ENCODE measurements at places on chromosomes 7 and 10. TPM values are rescaled to one million over a fixed set of nuclear protein-coding genes. Genes with fewer than 3 reads are reported as not detected.

The KEL gene
- 0.94 TPM for total RNA-seq

The LRGUK gene
- total RNA-seq, result 0.39 TPM

The ACTA2 gene
- 11.0 TPM for total RNA-seq

The MUC3A gene
- total RNA-seq, result not detected

The PAX4 gene
- total RNA-seq, result not detected

The WNT2 gene
- not detected for total RNA-seq

DNA sequence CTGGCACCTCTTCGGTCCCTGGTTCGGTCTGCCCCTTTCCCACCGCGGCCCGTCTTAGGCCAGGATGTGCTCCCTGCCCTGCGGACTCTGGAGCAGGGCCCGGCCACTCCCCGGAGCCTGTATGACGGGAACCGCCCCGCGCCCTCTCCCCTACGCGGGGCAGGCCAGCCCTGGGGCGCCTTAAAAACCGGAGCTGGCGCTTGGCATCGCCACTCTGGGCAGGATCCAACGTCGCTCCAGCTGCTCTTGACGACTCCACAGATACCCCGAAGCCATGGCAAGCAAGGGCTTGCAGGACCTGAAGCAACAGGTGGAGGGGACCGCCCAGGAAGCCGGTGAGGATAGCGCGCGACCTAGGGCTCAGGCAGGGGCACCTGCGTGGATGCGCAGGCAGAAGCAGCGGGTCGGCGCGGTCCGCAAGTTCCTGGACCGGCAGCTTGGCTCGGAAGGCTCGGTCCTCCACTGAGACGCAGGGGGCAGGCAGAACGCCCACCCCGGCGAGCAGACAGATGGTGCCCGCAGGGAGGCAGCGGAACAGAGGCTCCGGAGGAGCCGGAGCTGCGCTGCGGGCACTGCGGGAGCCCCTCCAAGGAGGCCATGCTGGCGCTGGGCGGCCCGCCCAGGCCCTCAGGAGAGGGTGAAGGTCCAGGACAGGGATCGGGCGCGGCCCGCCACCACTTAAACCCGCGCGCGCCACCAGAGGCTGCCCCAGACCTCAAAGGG is at the start of gene ADIRF:
ADIRF (plus strand) TSS at position 212 of the 723 bp plus-strand sequence; CDS start at position 275, 63 bp downstream.
- no peaks in the 10 kb centered on the region for H3K36me3 ChIP-seq
- no peak for DNase-seq
- H3K27ac ChIP-seq, result no peak within 1 kb of the TSS
- H3K4me3 ChIP-seq, result peak within 1 kb of the TSS; percentile 45
- H3K27me3 ChIP-seq, result peaks cover 19% of the 10 kb centered on the region

- no peaks in the 10 kb centered on the region for H3K27me3 ChIP-seq
- peaks cover 2% of the 10 kb centered on the region for H3K36me3 ChIP-seq
- no peaks in the 10 kb centered on the region for H3K4me1 ChIP-seq
- H3K4me3 ChIP-seq, result no peak overlapping the region
Measured at GRCh38 chr7:158309868-158310763, 277.5 kb downstream of the PTPRN2 start.

GRCh38 chr7:139526578-139527544 is 3.4 kb downstream of the CLEC2L start:
- H3K27me3 ChIP-seq, result peaks cover 46% of the 10 kb centered on the region
- no peak overlapping the region for H3K4me3 ChIP-seq
- DNase-seq, result no peak
- H3K27ac ChIP-seq, result no peak overlapping the region
- H3K36me3 ChIP-seq, result no peaks in the 10 kb centered on the region

GRCh38 chr10:123991611-123992570 is 100.3 kb upstream of the CPXM2 start:
- H3K27ac ChIP-seq, result no peak overlapping the region
- H3K4me1 ChIP-seq, result peaks cover 5% of the 10 kb centered on the region
- H3K36me3 ChIP-seq, result no peaks in the 10 kb centered on the region
- no peak overlapping the region for H3K4me3 ChIP-seq
- peaks cover 59% of the 10 kb centered on the region for H3K27me3 ChIP-seq
- DNase-seq, result no peak

DNA sequence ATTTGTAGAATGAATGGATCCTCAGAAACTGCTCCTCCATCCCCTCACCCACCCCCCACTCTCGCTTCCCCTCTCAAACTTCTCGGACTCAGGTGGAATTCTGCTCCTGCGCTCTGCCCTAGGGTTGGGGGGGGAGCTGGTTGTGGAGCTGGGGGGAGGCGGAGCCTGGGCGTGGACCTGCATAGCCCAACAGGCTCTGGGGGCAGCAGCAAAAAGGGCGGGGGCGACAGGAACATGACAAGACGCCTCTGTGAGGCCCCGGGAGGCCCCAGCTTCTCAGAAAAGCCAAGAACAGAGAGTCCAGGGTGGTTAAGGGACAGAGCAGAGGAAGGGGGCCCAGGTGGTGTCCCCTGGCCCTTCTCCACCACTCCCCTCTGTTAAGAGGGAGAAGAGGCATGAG is 3.5 kb downstream of the TSC22D4 start:
- peaks cover 32% of the 10 kb centered on the region for H3K4me1 ChIP-seq
- peak overlapping the region; percentile 86 for H3K27ac ChIP-seq
- peak overlapping the region; percentile 100 for H3K4me3 ChIP-seq
- H3K27me3 ChIP-seq, result no peaks in the 10 kb centered on the region
- H3K36me3 ChIP-seq, result peaks cover 30% of the 10 kb centered on the region

- H3K27ac ChIP-seq, result no peak overlapping the region
- H3K27me3 ChIP-seq, result no peaks in the 10 kb centered on the region
- peaks cover 3% of the 10 kb centered on the region for H3K4me1 ChIP-seq
- no peak overlapping the region for H3K4me3 ChIP-seq
- H3K36me3 ChIP-seq, result peaks cover 27% of the 10 kb centered on the region
- DNase-seq, result no peak
Measured at GRCh38 chr10:89591796-89592271, 53.2 kb downstream of the PANK1 start.

DNA sequence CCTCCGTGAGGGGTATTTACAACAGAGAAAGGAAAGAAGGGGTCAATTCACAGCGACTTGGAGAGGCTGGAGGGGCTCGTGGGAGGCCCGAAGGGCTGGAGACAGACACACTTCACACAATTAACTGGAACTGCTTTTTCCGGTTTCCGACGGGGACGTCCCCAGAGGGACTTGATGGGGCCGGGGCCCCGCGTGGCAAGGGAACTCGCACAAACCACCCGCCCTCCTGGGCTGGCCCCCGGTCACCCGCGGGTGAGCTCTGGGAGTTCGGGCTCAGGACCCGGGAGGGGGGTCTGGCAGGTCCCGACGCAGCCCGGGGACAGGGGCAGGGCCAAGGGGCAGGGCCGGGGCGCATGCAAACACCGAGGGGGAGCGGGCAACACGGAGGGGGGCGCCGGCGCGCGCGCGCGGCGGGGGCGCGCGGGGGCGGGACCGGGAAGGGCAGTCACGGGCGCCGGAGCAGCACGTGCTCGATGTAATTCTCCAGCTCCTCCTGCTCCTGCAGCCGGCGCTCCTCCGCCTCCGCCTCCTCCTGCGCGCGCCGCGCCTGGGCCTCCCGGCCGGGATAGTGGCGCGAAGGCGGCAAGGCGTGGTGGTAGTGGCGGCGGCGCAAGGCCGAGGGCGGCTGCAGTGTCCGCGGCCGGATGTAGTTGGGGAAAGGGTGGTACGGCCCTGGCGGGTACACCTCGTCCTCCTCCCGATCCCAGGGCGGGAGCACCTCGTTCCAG is 2.7 kb downstream of the VGF start:
- H3K4me1 ChIP-seq, result peaks cover 19% of the 10 kb centered on the region
- H3K4me3 ChIP-seq, result peak overlapping the region; percentile 70
- peak; percentile 59 for DNase-seq
- no peak overlapping the region for H3K27ac ChIP-seq
- H3K27me3 ChIP-seq, result peaks cover 39% of the 10 kb centered on the region
- H3K36me3 ChIP-seq, result peaks cover 10% of the 10 kb centered on the region

DNA sequence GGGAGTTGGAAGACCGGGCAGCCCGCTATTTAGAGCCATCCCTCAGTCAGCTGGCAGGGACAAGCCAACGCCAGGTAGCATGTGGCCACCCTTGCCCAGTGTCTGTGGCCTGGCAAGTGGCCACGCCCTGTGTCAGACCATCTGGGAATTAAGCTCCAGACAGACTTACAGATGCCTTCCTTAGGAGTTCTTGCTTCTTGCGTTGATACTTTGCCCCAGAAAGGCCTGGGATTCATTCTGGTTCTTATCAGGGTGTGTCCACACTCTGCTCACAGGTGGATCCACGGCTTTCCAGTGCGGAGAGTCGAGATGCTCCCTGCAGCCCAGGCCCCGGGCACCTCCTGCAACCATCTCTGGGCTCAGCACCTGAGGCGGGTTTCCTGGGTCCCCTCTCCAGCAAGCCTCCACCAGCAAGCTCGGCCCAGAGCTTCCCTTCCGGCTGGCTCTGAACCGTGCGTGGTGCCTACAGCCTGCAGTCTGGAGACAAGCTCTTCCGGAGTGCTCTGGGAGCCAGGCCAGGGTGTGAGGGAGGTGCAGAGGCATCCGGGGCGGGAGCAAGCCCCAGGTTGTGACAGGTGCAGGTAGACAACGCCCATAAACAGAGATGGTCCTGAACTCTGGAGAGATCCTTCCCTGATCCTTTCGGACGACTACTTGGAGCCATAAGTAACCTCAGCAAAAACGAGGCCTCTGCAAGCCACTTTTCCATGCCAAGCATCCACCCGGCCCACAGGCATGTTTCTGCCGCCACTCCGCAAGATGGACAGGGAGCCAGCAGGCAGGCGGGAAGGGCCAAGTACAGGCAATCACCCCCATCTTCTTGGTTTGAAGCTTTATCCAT is 32.3 kb upstream of the PPIF start:
- no peak for DNase-seq
- no peaks in the 10 kb centered on the region for H3K27me3 ChIP-seq
- peaks cover 17% of the 10 kb centered on the region for H3K36me3 ChIP-seq
- H3K4me1 ChIP-seq, result peaks cover 38% of the 10 kb centered on the region
- H3K4me3 ChIP-seq, result no peak overlapping the region

DNA sequence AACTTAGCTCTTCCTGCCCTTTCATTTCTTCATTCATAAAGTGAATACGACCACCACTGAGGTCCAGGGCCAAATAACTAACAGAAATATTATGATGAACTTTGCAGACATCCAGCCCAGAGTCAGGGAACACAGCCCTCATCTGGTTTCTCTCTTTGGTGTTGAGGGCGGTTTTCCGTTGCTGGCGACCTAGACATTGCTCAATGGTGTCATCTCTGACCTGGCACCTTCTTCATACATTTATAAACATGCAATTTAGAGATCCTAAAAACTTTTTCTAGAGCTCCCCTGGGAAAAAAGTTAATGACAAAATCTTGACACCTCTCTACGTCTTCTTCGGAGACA is 324 bp upstream of the TET1 start:
- DNase-seq, result no peak
- peaks cover 67% of the 10 kb centered on the region for H3K27me3 ChIP-seq
- peaks cover 24% of the 10 kb centered on the region for H3K4me1 ChIP-seq

DNA sequence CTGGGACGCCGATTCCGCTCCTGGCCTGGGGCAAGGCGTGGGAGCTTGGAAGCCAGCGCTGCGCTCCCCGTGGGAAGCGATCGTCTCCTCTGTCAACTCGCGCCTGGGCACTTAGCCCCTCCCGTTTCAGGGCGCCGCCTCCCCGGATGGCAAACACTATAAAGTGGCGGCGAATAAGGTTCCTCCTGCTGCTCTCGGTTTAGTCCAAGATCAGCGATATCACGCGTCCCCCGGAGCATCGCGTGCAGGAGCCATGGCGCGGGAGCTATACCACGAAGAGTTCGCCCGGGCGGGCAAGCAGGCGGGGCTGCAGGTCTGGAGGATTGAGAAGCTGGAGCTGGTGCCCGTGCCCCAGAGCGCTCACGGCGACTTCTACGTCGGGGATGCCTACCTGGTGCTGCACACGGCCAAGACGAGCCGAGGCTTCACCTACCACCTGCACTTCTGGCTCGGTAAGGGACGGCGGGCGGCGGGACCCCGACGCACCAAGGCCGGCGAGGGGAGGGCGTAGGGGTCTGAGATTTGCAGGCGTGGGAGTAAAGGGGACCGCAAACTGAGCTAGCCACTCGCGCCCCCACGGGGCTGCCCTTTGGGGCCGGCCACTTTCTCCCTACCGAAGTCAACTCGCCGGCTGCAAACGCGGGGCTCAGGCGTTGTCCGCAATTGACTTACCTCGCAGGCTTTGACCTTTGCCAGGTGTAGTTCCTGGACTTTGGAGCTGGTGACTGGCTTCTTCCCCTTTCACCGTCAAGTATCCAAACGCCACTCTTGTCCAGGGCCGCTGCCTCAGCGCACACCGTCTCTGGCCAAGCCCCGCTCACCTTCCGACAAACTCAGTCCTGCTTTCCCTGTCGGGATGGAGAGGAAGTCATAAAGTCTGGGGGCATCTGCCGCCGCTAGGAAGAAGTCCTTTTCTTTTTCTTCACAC is at the start of gene SCIN:
SCIN (plus strand) TSS at position 187 of the 928 bp plus-strand sequence; CDS start at position 254, 67 bp downstream.
- no peak within 1 kb of the TSS for H3K27ac ChIP-seq
- peaks cover 56% of the 10 kb centered on the region for H3K27me3 ChIP-seq

DNA sequence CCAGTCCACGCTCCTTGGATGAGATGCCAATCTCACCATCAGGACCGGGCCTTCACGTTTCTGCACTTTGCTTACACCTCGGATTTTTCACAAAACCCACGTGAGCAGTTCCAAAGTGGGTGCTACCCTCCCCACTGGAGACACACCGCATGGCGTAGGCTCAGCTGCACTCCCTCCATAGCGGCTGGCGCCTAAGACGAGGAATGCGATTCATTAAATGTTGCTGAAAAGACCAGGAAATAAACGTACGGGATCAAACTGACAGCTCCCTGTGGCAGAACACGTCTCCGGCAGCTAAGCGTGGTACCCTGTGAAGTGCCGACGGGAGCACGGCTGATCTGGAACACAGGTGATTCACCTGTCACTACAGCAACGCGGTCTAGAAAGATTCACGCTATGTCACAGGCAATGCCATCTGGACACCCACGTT is 209.0 kb downstream of the DIP2C start:
- no peak overlapping the region for H3K27ac ChIP-seq
- no peak for DNase-seq
- H3K27me3 ChIP-seq, result peaks cover 4% of the 10 kb centered on the region
- peaks cover 6% of the 10 kb centered on the region for H3K36me3 ChIP-seq
- peaks cover 9% of the 10 kb centered on the region for H3K4me1 ChIP-seq

GRCh38 chr10:17510242-17510908 is 56.0 kb upstream of the ST8SIA6 start:
- DNase-seq, result no peak
- peaks cover 15% of the 10 kb centered on the region for H3K4me1 ChIP-seq
- H3K36me3 ChIP-seq, result peaks cover 2% of the 10 kb centered on the region
- H3K27ac ChIP-seq, result no peak overlapping the region
- no peaks in the 10 kb centered on the region for H3K27me3 ChIP-seq

GRCh38 chr10:97334370-97335175 is at the start of gene FRAT2:
FRAT2 (minus strand) TSS chr10:97334729; CDS start chr10:97334572, 157 bp downstream.
- peak within 1 kb of the TSS; percentile 92 for H3K4me3 ChIP-seq
- peak within 1 kb of the TSS; percentile 87 for H3K27ac ChIP-seq
- peaks cover 30% of the 10 kb centered on the region for H3K4me1 ChIP-seq
- peak; percentile 93 for DNase-seq

DNA sequence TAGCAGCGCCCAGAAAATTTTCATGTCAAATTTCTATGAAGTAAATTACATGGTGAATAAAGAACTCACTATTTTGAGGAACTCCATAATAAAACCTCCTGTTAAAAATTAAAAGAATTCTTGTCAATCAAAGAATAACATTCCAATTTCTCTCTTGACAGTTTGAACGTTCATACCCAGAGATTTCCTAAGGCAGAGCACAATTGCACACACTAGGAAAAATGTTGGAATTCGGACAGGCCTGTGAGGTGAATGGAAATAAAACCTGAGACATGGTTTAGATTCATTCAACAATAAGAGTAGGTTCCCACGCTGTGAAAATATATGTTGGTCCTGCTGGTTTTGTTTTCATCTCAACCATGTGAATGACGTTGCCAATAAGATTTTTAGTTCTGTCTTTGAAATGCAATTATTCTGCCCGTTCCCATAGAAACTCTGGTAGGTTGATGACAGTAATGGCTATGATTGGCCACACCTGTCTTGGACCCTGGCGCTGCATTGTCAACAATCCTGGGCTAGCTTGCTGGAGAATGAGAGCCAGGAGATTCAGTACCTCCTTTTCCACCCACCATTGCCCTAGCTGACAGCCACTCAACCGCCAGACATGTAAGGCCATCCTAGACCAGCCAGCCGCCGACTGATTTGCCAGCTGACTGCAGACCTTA is 43.3 kb upstream of the RAPGEF5 start:
- H3K4me1 ChIP-seq, result peaks cover 9% of the 10 kb centered on the region
- H3K4me3 ChIP-seq, result no peak overlapping the region
- no peak overlapping the region for H3K27ac ChIP-seq

Data from activated naive CD8-positive, alpha-beta T cell treated with anti-CD3 and anti-CD28 coated beads, Interleukin-2, amount 10 ng/mL, durations not matched to agents 7 days and 5 days (primary cell).